ENCODE measurements at places on chromosomes 1 and 21.

DNA sequence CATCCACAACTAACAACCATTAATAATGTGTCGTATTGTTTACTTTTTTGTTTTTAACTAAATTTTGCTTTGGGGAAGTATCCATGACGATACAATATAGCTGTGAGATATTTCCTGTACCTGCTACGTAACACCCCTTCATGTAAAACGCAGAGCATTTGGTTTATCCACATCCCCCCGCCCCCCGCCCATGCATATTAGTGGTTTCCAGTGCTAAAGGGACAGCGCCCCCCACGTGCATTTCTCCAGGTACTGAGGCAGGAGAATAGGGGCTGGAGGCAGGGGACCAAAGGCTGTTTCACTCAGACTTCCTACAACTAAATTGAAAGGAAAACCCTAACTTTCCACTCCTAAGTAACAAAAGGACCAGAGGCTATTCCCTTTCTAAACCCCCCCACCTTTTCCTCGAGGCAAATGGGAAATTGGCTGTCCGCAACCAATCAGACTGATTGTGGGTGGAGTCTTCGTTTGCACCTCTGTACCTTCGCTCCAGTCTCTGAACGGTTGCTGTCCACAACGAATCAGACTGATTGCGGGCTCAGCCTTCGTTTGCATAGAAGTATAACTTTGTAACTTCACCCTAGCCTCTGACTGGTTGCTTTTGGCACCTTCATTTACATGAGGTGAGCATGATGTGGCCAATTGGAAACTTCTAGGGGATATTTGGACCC, 12.2 kb upstream of the RIPK4 start:
- no peak for DNase-seq

- DNase-seq, result no peak
Measured at GRCh38 chr1:43074244-43074643, 97.8 kb downstream of the EBNA1BP2 start.

GRCh38 chr1:27366113-27366410, 699 bp downstream of the MAP3K6 start:
- DNase-seq, result peak; percentile 94

DNA sequence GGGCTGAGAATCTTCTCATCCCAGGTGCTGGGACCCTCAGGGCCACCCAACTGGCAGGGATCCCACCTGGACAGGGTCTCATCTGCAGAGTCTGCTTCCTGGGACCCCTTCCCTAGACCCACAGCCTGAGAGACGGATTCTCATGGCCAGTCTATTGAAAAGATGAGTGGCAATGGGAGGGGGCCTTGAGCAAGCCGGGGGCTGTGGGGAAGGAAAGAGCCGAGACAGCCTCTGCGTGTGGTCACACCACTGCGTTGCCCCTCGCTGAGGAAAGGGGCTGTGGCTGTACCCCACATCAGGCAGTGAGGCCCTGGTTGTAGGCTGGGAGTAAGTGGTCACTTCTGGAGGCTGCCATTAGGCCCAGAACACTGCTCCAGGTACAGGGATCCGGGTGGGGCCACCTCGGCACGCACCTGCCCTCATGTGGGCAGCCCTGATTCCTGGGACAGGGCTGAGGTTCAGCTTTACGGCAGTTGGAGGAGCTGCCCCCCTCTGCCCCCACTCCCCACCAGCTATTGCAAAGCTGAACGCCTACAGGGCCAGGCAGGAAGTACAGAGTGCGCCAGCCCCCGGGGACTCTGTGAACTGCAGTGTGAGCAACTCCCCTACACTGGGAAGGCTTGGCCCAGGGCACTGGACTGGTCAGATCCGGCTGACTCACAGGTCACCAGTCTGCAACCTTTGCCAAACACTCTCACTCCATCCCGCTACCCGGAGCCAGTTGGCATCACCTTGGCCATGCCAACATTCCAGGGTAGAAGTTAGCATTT, 106.9 kb downstream of the RIPK4 start:
- DNase-seq, result peak; percentile 94

- DNase-seq, result no peak
Measured at GRCh38 chr1:62230718-62231117, 36.1 kb downstream of the L1TD1 start.

GRCh38 chr1:47883963-47884362, 113.2 kb downstream of the TRABD2B start:
- no peak for DNase-seq

- DNase-seq, result no peak
Measured at GRCh38 chr1:19312782-19313635, 883 bp downstream of the SLC66A1 start.

DNA sequence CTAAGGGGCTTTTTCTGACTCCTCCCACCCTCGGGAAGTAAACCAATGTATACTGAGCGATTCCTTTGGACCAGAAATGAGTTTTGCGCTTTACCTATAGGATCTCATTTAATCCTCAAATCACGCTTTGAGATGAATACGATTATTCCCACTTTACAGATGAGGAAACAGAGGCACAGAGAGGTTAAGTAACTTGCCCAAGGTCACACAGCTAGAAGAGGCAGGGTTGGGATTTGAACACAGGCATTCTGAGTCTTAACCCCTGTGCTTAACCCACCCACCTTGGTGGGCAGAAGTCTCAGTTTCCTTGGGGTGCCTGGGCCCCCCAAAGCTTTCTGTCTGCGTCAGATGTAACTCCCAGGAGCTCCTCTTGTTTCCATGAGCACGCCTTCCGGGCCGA, 85.8 kb upstream of the ACTL8 start:
- no peak for DNase-seq

- no peak for DNase-seq
Measured at GRCh38 chr1:153773096-153773921, 1.9 kb upstream of the SLC27A3 start.

- no peak for DNase-seq
Measured at GRCh38 chr21:35400233-35400939, 351.3 kb upstream of the RUNX1 start.

- no peak for DNase-seq
Measured at GRCh38 chr1:202135221-202135721, 9.3 kb downstream of the ARL8A start.

DNA sequence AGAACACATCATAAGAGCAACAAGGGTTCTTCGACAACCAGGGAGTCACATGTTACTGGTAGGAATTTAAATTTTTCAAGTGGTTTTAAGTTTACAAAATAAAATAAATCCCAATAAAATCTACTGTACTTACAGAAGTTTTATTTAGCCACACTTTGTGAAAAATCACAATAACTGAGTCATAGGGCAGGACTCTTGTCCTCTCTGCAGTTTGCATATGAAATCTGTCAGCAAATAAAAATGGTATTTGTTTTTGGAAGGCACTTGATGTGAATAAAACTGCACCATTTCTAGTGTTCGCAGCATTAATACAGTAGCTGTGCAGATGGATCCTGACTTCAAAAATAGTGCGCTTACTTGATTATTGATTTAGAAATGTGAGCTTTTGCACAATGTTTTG, 150.4 kb downstream of the LBR start:
- DNase-seq, result no peak

- DNase-seq, result no peak
Measured at GRCh38 chr1:44359234-44359935, 4.3 kb upstream of the ERI3 start.

- no peak for DNase-seq
Measured at GRCh38 chr21:33419538-33420123, 16.4 kb downstream of the IFNGR2 start.

DNA sequence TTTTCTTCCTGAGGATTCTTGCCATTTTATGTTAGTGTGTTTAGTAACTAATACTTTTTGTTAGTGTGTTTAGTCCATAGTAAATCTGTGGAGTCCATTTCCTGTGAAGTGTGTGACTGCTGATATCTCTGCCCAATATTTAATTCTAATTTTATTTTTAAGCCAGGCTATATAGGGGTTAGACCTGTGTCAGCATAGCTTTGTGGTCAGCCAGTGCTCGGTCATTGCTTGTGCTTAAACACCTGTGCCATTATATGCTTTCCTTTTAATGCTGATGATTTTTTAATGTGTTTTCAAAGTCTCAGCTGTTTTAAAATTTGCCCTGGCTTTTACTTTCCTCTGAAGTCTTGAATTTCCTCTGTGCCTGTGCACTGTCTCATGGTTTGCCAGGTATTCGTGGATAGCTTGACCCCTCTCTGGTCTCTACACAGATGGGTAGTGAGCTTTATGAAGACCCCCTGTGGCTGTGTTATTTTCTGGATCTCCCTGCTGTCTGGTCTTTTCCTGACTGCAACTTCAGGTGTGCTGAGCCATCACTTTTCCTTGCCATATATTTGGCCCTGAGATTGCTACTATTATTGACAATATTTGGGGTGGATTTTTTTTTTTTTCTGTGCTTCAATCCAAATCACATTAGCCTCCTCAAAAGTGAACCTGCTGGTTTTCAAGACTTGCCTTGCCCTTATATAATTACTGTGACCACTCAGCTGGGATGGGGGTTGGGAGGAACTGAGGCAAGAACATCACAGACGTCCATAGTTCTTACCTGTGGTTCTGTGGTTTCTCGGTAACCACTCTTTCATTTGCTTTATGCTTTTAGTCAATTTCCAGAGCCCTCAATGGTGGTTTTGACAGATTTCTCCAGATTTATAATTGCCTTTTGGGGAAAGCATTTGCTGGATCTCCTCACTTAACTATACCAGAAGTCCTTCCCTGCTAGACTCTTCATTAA, 59.6 kb downstream of the RPS6KC1 start:
- no peak for DNase-seq

GRCh38 chr1:75492011-75492410, 118.9 kb downstream of the SLC44A5 start:
- DNase-seq, result no peak

DNA sequence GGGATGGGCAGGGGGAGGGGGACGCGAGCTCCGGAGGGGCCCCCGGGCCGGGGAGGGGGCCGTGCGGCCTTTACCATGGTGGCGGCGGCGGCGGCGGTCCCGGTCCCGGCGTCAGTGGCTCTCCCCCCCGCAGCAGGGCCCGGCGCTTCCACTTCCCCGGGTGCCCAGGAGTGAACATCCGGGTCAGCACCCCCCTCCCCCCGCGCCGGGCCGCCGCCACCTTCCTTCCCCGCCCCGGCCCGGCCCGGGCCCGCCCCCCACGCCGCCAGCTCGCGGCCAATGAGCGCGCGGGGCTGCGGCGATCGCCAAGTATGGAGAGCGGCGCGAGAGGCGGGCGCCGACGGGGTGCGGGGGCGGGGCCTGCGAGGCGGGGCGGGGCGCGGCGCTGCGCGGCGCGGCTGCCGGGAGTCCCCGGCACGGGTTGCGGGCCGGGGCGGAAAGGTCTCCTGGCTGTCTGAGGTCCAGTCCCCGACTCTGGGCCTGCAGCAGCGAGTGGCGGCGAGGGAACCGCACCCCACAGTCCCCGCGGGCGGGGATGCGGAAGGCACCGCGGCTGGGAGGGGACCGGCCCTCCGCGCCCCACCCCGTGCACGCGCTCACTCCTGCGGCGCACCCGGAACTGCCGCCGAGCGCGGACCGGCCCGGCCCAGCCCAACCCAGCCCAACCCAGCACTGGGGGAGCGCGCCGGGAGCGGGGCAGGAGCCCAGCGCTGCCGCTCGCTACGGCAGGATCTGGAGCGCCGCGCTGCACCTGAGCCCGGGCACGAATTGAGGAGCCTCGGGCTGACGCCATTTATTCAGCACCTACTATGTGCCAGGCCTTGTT, at the start of gene CAPZB:
CAPZB (minus strand) TSS at position 178 of the 826 bp plus-strand sequence; CDS start at position 77, 101 bp downstream.
- peak; percentile 95 for DNase-seq

- no peak for DNase-seq
Measured at GRCh38 chr1:28157894-28158293, 18.6 kb downstream of the PTAFR start.

GRCh38 chr1:77542813-77543420, 139.5 kb downstream of the ZZZ3 start:
- DNase-seq, result no peak

DNA sequence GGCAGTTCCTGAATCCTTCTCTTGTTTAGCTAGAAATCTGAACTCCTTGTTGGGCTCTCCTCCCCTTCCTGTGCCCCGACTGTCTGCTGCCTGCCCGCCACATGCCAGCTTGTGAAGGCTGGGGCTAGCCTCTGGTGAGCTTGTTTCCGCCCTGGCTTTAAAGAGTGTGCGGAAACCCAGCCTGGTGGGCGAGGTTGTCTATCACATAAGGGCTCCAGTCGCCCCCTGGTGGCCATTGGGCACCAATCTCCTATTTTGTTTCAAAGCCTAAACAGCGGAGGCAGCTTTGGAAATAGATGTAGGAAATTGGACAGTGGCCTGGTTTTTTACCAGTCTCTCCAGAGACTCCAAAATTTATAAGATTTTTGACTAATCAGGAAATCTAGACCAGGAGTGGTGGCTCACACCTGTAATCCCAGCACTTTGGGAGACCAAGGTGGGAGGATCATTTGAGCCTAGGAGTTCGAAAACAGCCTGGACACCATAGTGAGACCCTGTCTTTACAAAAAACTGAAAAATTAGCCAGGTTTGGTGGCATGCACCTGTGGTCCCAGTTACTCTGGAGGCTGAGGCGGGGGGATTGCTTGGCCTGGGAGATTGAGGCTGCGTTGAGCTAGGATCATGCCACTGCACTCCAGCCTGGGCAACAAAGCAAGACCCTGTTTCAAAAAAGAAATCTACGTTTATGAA, 9.8 kb downstream of the ATP8B2 start:
- DNase-seq, result no peak

DNA sequence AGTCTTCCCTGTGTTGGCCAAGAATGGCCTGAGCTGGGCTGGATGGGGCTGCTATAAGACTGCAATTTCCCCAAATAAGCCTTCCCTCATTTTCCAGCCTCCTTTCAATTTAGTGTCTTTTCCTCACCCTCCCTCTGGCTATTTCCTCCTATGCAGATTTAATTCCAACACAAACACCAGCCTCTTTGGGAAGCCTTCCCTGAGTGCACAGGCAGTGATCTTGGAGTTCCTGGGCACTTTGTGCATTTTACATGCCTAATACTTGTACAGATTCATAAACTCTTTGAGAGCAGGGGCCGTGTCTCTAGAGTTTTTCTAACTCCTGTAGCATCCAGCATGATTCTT, 91.1 kb upstream of the TLR5 start:
- peak; percentile 49 for DNase-seq

GRCh38 chr1:54857746-54858561, 29.0 kb downstream of the DHCR24 start:
- DNase-seq, result no peak

GRCh38 chr1:94335950-94336349, 82.2 kb upstream of the ABCD3 start:
- no peak for DNase-seq

Data from coronary artery (tissue), 2 donors.